Activated T-cell treated with anti-CD3 and anti-CD28 coated beads, Interleukin-2, amount 50 U/mL, for 72 hours (primary cell): ENCODE measurements at places on chromosomes 3 and 15.

DNA sequence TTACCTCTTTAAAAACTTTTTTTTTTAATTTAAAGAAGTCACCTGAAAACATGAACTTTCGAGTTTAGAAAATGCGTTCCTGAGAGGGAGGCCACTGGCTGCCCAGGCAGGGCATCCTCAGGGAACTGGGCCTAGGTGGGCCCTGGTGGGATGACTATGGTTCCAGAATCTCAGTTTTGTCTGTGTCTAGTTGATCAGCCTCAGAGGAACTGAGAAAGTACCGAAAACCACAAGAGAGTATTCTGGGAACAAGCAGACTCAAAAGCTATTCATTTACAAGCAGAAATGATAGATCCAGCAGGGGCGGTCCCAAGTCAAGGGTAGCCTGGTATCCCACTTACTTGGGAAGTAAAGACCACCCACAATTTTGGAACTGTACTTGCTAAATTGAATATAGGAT is 10.5 kb downstream of the WWTR1 start:
- DNase-seq = no peak

GRCh38 chr3:127495821-127496655 is 94.5 kb downstream of the TPRA1 start:
- no peak for DNase-seq

DNA sequence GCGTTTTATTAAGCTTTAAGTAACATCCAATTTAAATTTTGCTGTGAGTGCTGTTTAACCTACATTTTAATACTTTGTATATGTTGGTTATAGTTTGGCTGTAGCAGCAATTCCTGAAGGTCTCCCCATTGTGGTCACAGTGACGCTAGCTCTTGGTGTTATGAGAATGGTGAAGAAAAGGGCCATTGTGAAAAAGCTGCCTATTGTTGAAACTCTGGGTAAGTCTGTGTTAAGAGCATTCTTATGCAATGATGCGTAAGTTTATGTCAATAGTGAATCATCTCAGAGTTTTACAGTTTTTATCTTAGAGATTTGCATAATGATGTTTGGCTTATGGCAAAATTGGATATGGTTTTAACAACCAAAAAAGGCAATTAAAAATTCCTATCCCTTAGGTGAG is 62.7 kb downstream of the ASTE1 start:
- DNase-seq = no peak

DNA sequence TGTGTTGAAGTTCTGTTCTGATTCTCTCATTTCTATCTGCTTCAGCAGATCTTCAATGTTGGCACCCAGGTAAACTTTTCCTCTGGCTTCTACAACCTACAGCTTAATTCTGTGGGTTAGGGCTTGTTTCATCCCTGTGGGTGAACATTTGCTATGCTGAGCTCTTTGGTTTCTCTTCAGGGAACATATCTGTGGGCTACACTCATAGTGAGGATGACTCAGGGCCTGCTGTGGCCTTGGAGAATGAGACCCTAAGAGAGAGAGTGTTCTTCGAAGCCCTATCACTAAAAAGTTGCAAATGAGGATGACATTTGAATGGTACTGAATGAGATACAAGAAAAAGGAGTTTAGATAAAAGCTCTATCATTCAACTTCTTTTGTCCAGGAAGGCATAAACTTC is 346.2 kb upstream of the CBLB start:
- peak; percentile 72 for DNase-seq

DNA sequence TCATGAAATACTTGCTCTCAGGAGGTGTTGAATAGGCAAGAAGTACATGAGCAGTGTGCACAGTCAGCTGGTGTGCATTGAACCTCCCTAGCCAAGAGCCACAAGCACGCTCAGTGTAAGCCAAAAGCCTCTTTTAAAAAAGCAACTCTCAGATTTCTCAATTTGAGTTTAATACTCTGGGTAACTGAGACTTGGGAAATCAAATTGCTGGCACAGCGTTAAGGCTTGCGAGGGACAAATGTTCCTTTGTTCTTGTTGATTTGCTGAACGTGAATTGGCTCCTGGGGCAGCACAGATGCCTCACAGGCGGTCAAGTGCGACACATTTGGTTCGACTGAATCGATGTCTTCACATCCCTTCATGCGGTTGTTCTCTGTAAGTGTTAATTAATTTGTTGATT is at the start of gene FAM240A:
FAM240A (plus strand) TSS at position 202 of the 400 bp plus-strand sequence; CDS start at position 361, 159 bp downstream.
- DNase-seq = no peak

- no peak for DNase-seq
Observed at GRCh38 chr15:57517030-57517671, 74.6 kb upstream of the MYZAP start.

DNA sequence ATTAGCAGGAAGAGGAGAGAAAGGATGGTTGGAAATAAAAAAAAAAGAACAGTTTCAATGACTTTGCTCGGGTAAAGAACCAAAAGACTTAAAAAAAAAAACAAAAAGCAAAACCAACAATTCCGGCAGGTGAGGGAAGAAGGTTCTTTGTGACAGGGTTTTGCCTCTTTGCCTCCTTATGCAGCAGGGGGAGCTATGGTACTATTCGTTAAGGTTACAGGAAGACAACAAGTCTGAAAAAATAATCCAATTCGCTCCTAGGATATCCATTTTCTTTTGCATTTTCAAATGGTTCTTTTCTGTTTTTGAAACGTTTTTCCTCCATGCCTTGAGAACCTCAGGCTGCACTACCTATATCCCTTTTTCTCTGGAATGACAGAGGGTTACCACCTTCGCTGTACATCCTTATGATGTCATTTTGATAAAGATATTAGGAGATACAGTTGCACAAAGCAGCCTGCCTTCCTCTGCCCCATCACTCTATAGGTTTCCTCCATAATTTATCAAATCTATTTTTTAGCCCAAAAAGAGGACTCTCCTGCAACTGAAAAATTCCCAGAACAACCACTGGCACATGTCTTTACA is 55.0 kb downstream of the CFAP20DC start:
- DNase-seq = peak; percentile 34

DNA sequence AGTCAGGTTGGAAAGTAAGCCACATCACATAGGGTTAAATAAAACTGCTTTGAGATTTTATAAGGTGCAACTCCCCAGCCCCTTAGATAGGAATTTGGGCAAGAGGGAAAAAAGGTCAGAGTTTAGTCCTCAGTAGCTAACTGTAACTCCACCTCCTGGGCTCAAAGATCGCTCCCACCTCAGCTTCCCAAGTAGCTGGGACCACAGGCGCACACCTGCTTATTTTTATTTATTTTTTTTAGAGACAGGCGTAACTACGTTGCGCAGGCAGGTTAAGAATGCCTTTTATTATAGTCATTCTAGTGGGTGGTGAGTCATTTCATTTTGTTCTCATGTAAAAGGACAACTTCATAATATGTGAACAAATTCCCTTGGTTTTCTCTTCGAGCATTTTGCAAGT is 14.7 kb downstream of the TM2D3 start:
- DNase-seq = no peak

DNA sequence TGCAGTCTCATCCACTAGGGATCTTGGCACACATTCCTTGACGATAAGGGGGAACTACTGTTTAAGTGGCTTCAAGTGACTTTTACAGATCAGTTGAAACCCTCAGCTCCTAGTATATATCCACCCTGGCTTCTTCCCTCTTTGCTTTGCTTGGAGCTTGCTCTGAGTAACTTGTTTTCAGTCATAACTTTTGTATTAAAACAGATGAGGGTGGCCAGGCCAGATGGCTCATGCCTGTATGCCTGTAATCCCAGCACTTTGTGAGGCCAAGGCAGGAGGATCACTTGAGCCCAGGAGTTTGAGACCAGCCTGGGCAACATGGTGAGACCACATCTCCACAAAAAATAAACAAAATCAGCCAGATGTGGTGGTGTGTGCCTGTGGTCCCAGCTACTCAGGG is 42.4 kb downstream of the EOMES start:
- DNase-seq = no peak

GRCh38 chr3:30934208-30934550 is 39.7 kb upstream of the GADL1 start:
- no peak for DNase-seq

DNA sequence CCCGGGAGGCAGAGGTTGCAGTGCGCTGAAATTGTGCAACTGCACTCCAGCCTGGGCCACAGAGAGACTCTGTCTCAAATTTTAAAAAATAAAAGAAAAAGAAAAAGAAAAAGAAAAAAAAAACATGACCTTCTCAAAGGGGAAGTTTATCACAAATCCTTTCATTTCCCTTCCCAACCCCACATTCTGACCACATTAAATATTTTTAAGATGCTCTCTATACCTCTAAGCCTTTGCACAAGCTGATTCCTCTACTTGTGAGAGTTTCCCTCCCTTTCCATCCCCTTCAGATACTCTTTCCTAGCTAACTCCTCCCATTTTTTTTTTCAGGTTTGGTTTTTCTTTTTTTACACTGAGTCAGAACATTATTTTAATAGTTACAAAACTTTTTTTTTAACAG is 4.0 kb downstream of the HIGD1A start:
- no peak for DNase-seq

GRCh38 chr3:190424108-190424477 is 25.6 kb downstream of the TMEM207 start:
- no peak for DNase-seq

DNA sequence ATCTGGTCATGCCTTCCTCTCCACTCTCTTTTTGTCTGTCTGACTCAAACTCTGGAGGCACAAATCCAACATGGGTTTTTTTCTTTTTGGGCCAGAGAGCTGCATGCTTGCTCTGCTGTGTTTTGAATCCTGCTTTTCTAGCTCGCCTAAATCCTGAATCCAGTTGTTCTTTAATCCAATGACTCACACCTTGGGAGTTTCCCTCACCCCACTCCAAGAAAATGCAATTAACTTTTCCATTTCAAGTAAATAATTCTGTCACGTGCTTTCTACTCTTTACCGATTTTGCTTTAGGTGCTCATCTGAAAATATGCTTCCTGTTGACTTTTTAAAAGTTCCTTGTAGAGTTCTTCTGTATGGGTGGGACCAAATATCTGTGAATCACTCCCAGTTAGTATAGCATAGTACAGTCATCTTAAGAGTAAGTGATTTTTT is 47.6 kb downstream of the SLMAP start:
- DNase-seq = no peak

- peak; percentile 27 for DNase-seq
Observed at GRCh38 chr3:197801891-197802778, 11.1 kb downstream of the LRCH3 start.

GRCh38 chr15:76169911-76170800 is 110.4 kb downstream of the TMEM266 start:
- no peak for DNase-seq

DNA sequence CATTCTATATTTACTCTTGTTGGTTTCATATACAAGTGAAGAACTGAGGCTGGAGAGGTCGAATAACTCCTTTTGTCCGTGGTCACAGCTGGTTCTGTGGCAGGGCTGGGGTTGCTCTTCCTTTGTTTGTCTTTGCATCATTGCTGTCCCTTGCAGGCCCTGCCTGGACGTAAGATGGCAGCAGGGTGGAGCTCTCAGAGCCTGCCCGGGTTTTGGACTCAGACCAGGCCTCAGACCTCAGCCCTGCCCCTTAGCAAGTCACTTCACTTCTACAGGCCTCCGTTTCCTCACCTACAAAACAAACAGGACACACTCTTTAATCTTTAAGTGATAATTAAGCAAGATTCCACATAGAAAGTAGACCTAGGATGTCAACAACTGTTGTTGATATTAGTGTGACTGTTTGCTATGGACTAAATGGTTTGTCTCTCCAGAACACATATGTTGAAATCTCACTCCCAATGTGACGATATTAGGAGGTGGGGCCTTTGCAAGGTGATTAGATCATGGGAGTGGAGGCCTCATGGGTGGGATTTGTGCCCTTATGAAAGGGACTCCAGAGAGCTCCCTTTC is 65.6 kb upstream of the PLXNA1 start:
- DNase-seq = no peak

DNA sequence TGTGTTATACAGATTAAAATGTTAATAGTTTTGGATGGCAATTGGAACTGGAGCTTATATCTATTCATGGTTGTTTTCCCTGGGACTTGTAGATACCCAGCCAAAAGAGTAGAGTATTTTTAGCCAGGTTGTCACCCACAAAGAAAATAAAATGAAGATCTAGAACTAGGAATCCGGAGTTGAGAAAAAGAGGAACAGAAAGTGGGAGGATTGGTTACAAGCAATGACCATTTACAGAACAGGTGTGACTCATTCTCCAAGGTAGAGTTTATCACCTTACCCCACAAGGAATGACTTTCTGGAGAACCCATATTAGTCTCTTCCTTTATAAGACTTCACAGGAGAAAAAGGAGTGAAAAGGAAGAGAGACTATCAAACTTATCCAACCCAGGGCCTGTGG is 99.8 kb downstream of the TMEM108 start:
- DNase-seq = no peak

DNA sequence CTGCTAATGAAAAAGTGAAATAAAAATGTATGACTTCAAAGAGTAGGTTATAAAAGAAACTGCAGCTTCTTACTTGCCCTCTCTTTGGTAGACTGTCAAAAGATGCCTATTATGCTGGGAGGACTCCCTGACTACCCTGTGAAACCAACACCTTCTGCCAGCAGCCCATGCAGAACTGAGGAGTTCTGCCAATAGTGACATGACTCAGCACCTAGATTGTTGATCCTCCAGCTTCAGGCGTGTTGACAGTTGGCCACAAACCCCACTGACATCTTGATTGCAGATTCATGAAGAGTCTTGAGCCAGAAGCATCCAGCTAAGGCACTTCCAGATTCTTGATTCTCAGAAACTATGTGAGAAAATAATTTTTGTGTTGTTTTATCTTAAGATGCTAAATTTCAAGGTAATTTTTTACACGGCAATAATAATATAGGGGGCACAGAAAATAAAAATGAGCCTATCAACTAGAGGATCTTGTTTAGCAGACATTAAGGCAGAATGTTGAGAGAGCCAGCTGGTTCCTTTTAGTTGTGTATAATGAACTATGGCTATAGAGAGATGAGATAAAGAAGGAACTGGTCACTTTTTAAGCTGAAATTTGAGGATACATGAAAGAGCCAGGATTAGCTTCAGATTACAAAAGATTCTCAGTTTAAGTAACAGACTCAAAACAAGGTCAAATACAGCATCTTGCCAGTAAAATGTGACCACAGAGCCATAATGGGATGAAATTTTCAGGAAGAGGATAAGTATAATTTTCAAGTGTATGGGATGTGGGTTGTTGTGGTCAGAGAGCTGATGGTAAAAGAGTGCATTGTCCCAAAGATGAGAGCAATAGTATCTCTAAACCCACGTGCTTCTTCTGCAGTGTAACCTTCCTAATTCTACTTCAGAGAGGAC is 588.7 kb upstream of the CBLB start:
- peak; percentile 49 for DNase-seq

GRCh38 chr3:54756330-54756731 is 171.5 kb downstream of the LRTM1 start:
- DNase-seq = no peak

DNA sequence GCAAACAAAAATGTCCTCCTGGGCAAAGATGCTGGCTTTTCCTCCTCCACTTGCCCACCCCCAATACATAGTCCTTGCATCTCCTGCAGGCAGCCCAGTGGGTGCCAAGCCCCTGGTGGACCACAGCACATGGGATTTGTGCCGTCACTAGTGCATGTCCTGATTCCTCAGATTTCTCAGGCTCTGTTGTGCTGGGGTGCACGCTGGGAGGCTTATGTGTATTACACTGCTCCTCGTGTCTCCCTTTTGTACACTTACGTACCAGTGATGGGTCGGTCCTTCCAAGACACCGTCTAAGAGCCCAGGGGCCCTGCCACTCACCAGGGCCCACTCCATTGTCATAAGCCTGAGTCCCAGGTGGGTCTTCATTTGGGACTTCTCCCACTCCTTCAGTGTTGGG is 70.1 kb downstream of the PLXNA1 start:
- no peak for DNase-seq
